NCI-H2227 treated with DMSO at 0.1 percent for 48 hours (cell line): ENCODE measurements at places on chromosomes 12 and 14.

DNA sequence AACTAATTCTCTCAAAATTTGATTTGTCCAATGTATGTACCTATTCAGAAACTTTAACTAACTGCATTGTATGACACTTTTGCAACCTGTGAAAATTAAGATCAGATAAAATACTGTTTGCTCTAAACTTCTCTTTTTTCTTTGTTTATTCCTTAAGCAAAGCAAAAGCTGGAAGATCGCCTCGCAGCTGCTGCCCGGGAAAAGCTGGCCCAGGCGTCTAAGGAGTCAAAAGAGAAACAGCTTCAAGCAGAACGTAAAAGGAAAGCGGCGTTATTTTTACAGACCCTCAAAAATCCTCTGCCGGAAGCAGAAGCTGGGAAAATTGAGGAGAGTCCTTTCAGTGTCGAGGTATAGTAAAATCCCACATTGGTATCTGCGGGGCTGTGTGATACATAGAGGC lies 55.1 kb downstream of the SFSWAP start:
- DNase-seq = no peak

GRCh38 chr12:124604264-124604680 lies 36.9 kb upstream of the NCOR2 start:
- no peak for DNase-seq

GRCh38 chr12:38328306-38328895 lies 11.8 kb downstream of the ALG10B start:
- no peak for DNase-seq

- DNase-seq = no peak
Measured at GRCh38 chr12:13599176-13599575, 382.2 kb downstream of the GRIN2B start.

- peak; percentile 55 for DNase-seq
Measured at GRCh38 chr12:53452159-53453077, 516 bp downstream of the PCBP2 start.

GRCh38 chr14:79638672-79639266 lies 572.5 kb downstream of the DIO2 start:
- DNase-seq = no peak

GRCh38 chr14:97107080-97107479 lies 309.9 kb downstream of the VRK1 start:
- no peak for DNase-seq

DNA sequence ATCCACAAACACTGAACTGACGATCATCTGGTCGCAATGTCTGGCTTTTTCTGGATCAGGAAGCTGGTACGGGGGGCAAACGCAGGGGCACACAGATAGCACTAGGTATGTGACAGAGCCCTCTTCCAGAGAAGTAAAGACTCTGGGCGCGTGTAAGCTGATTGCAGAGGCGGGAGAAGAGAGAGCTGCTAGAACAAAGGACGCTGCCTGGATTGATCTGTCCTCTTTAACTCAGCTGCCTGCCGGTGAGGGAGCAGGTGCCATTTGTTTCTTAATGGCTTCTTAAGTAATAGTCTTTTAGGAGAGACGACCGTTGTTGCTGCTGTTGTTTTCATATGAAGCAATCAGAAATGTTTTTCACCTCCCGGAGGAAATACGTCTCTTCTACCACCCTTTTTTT lies 77.3 kb downstream of the GLT1D1 start:
- DNase-seq = peak; percentile 69

DNA sequence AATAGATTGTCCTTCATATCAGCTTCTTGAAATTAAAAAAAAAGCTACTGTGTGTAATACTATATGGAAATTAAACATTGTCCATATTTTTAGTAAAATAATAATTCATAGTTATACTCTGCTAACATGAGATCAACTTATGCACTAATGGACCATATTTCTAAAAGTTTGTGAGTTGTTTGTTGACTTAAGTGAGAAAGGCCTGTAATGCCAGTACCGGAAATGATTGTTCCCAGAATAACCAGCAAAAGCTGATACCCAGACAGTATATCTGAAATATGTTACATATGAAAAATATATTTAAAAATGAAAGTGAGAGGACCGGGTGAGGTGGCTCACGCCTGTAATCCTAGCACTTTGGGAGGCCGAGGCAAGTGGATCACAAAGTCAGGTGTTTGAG lies 35.9 kb downstream of the WNK1 start:
- no peak for DNase-seq

DNA sequence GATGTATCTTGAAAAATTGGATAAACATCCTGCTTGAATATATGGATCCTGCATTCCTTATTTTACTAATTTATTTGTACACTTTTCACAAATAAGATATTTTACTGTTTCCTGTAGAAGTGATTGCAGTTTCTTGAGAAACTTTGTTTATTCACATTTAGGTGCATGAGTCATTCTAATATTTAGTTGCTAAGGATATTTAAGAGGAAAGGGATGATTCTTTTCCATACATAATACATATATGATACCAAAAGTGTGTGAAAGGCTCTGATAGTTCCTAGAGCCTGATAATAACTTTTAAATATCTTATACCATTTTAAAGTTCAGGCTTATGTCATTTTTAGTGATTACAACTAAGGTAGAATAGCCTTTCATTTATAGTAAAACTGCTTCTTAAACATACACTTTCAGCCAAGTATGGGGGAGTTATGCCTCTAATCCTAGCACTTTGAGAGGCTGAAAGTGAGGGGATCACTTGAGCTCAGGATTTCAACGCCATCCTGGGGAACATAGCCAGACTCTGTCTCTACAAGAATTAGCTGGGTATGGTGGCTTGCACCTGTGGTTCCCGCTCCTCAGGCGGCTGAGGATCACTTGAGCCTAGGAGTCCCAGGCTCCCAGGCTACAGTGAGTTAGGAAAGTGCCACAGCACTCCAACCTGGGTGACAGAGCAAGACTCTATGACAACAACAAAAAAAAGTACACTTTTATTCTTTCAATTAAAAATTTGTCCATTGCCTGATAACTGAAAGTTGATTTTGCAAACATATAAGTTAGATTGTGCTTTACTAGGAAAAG lies 262.6 kb upstream of the LRIG3 start:
- no peak for DNase-seq

DNA sequence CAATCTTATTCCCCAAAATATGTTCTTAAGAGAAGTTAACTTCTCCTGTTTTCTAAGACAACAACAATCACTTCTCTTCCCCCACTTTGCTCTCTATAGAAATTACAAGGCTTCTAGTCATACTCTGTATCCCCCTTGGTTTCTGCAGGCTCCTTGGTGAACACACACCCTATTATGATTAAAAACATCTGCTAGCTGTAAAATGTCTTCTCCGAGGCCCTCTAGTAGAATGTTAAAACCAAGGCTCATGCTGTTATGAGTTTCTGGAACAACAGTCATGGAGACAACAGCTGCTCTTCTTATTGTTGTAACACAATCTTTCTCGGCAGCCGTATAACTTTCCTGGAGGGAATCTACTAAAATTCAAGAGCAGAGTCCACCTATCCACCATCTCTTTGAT lies 397.5 kb upstream of the CCDC196 start:
- no peak for DNase-seq

- DNase-seq = no peak
Measured at GRCh38 chr12:128745772-128746689, 77.7 kb downstream of the SLC15A4 start.

- no peak for DNase-seq
Measured at GRCh38 chr14:50363714-50364111, 33.0 kb downstream of the CDKL1 start.

DNA sequence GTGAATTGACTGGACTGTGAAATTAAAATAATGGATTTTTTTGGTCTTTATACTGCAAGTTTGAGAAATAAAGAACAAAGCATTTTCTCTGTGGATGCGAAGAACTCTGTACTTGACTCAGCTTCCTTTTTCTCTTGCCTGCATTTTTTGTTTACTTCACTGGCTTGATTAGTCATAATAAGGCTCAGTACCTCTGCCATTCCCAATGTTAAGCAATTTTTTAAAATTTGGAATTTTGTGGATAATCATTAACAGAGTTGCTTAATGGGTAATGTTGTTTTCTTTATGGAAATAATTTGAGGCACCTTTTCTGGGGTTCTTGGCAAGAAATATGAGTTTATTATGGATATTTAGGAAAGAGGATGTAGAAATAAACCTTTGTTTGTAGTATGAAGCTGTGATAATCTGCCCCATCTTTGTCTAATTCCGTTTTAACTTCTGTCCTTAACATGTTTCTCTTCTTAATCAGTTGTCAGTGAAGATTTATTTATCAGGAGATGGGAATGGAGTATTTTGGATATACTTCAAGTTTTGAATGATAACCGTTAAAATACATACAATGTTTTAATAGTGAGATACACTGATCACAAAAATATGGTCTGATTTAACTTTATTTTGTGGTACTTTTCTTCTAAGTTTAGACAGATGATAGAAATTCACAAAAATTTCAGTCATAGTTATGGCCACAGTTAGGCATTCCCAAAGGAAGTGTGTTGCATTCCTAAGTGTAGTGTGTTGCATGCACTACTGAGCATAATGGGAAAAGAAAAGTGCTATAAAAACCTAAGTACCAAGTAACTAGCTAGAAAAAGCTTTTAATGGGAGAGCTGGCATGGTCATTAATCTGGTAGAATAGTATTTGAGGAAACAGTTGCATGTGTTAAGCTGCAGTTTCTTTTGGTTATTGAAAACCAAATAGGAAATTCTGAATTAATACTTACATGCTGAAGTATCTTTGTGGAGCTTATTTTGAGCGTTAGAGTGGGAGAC lies 27.7 kb downstream of the WNK1 start:
- no peak for DNase-seq

DNA sequence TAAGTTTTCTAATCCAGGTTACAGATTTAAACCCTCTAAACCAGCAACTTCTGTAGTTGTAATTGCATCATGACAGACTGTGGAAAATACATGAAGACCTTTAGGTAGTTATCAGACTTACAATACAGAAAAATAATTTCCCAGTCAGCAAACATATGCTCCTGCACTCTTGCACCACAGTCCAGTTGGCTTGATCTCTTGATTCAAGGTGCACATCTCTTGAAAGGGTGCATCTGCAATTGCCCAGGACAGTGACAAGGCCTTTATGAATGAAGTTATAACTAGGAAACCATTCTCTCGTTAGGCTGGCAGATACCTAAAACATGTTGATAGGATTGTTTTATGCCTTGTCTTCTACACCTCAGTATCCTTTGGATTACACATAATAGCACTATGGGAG lies 7.6 kb downstream of the PIWIL1 start:
- no peak for DNase-seq

GRCh38 chr12:94309373-94309772 lies 150.3 kb downstream of the CEP83 start:
- DNase-seq = no peak

- DNase-seq = no peak
Measured at GRCh38 chr12:104910196-104910840, 47.8 kb downstream of the SLC41A2 start.

GRCh38 chr12:124227951-124228711 lies 66.8 kb upstream of the RFLNA start:
- DNase-seq = no peak

DNA sequence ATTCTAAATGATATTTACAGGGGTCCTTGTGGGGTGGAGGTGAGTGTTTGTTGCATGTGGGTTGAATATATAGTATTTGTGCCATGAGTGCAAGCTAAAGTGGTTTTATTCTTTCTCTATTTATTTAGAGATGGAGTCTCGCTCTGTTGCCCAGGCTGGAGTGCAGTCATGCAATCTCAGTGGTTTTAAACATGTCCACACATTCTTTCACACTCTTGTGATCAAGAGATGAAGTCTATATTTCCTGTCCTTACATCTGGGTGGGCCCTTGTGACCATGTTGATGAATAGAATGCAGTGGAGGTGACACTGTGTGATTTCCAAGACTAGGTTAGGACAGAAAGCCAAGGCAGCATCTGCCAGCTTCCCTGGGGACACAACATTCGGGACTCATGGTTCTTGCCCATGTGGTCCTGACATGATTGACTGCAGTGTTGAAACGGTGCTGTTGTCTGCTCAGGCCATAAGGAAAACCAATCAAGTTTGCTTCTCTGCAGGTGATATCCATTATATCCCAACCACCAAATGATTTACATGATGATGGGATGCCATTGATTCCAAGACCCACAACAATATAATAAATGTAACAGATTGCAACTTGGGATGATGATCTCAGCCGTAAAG lies 172.6 kb downstream of the SUDS3 start:
- DNase-seq = no peak

- DNase-seq = no peak
Measured at GRCh38 chr12:122366685-122367475, 55.6 kb downstream of the CLIP1 start.

DNA sequence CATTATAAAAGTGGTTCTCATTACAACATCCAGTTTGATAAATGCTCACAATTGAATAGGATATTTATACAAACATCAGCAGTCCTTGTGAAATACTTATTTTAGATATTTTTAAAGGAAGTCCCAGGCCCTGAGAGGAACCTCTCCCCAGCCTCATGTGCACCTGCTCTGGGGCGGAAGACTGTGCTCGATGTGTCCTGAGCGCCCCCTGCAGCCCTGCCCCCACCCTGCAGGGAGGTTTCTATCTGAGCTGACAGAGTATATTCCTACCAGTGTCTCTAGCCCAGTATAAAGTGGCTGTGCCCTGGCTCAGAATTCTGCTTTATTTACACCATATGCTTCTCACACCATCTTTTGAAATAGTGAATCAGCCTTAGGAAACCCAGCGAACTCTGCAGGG lies 1349.1 kb downstream of the TMEM121 start:
- no peak for DNase-seq

GRCh38 chr12:9052610-9053009 lies 63.1 kb downstream of the A2M start:
- DNase-seq = no peak

DNA sequence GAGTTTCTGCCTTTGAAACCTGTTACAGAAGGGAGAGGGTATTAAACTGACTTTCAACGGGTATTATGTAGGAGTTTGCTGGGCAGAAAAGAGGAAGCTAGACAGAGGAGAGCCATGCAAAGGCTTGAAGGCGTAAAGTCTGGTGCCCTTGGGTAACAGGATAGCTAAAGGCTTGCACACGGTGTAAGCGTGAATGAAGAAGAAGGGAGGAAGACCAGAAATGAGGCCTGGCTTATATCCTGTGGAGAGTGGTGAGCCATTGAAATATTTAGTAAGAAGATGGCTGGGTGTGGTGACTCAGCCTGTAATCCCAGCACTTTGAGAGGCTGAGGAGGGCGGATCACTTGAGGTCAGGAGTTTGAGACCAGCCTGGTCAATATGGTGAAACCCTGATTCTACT lies 22.6 kb downstream of the SUDS3 start:
- DNase-seq = no peak

DNA sequence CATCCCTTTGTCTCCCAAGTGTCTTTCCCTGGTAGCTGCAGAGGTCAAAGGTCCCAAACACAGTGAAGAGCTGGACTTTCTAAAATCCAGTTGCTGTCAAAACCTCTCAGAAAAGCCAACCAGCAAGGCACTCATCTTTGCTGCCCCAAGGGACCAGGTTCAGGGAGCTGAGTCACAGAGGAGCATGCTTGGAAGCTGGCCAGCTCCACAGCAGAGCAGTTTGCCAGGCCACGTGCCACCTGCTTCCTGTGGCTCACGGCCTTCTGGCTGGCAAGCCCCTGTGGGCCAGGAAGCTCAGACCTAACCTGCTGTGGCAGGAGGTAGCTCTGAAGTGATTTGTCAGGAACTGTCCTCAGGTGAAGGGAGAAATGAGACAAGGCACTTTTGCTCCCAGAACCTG lies 3.6 kb downstream of the ISCU start:
- no peak for DNase-seq

- no peak for DNase-seq
Measured at GRCh38 chr14:61659582-61659981, 35.7 kb upstream of the HIF1A start.
